CD4-positive, alpha-beta T cell treated with Interleukin-15 for 4 hours (primary cell): ENCODE measurements at places on chromosomes 12 and 14.
A peak's percentile ranks its signal among the peaks of the same experiment; 100 is the strongest.

DNA sequence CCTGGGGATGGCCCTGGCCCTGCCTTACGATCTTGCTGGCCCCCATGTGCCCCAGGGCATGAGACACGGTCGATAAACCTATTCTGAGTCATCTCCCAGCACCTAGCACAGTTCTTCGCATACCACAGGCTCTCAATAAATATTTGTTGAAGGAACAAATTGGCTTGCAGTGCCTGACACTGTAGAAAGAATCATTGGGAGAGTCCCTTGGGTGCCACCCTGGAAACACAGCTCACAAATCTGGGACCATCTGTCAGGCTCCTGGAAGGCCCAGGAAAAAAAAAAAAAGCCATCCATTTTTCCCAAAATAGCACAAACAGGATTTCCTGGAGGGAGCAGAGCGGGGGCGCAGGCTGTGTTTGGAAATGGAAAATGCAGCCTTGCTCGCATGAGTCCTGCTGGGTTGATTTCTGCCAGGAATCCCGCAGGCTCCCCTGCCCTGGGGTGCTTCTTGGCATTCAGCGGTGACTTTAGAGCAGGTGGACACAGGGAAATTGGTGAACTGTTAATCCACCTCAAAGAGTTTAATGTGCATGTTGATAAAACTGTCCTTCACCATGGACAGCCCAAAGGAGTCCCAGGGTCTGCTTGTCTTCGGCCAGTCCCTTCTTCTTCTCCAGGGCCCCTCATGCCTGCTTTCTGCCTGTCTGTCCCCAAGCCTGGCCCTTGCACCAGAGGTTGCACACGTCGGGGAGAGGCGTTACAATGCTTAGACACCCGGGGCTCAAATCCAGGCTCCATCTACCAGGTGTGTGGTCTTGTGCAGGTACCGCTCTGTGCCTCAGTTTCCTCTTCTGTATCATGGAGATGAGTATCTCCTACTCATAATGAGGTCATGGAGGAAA lies 106.1 kb upstream of the RFLNA start:
- DNase-seq = no peak

- DNase-seq = no peak
These were observed 287.5 kb downstream of the NELL2 start for GRCh38 chr12:44588651-44589050.

DNA sequence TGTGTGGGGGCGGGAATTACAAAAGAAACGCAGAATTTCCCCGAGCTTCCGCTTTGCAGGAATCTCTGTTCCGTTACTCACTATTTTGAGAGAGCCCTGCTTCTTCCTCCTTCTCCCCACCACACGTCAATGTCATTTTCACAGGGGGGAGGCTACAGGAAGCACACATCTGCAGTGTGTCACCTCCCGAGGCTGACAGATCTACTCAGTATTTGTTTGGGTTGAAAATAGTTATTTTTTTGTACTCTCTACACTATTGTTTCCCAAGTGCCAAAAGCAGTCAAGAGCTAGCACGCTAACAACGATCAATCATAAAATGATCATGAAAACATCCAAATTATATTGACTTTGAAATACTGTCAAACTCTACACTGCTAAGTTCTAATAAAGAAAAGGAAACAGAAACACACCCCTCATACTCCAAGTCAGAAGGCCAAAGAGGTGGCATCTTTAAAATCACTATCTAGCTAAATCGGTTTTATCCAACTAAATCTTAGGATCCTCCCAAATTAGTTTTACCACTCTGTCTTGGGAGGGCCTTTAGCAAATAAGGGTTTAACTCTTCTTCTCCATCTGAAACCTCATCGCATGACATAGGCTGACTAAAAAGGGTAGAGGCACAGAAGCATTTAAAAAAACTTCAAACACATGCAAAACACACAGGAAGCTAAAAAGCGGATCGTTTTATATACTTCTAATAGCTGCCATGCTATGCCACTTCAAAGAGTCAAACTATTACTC lies 51.8 kb downstream of the FOXN3 start:
- peak; percentile 67 for DNase-seq

DNA sequence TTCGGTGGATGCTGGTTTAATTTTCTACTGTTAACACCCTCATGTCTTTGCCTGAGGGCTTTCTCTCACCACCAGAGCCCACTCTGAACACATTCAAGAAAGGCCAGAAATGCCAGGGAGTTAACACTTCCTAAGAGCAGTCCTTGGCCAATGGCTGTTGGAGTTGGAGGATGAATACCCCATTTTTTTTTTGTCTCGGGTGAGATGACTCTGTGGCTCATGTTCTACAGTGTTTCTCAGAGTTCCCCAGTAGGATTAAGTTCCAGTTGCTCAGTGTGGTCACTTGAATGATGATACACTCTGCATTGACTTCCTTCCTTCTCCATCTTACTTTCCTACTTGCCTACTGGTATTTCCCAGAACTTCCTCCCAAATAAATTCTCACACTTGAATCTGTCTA lies 65.8 kb downstream of the FOS start:
- DNase-seq = no peak

GRCh38 chr12:130026608-130027176 lies 122.9 kb upstream of the TMEM132D start:
- DNase-seq = peak; percentile 6

GRCh38 chr14:104221071-104221625 lies 82.8 kb downstream of the KIF26A start:
- no peak for DNase-seq

- no peak for DNase-seq
These were observed 35.9 kb downstream of the DAAM1 start for GRCh38 chr14:59224341-59224740.

GRCh38 chr12:131093604-131093955 lies 139.9 kb downstream of the ADGRD1 start:
- no peak for DNase-seq

DNA sequence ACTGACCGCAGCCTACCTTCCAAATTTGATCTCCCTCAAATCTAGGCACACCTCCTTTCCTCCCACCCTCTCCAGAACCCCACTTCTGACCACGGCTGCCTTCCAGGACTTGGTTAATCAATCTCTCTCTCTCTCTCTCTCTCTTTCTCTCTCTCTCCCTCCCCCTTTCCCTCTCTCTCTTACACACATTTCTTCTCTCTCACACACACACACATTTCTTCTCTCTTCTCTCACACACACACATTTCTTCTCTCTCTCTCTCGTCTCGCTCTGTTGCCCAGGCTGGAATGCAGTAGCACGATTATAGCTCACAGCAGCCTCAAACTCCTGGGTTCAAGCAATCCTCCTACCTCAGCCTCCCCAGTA lies 521 bp upstream of the GMFB start:
- DNase-seq = no peak

GRCh38 chr14:50757702-50758101 lies 73.3 kb downstream of the NIN start:
- no peak for DNase-seq

- DNase-seq = no peak
These were observed 150.9 kb upstream of the WSCD2 start for GRCh38 chr12:107978201-107978600.

GRCh38 chr14:104113631-104114420 lies 24.6 kb upstream of the KIF26A start:
- no peak for DNase-seq

GRCh38 chr12:74381958-74382357 lies 155.7 kb upstream of the ATXN7L3B start:
- DNase-seq = no peak

- no peak for DNase-seq
These were observed 31.9 kb downstream of the RDH12 start for GRCh38 chr14:67733616-67734015.

DNA sequence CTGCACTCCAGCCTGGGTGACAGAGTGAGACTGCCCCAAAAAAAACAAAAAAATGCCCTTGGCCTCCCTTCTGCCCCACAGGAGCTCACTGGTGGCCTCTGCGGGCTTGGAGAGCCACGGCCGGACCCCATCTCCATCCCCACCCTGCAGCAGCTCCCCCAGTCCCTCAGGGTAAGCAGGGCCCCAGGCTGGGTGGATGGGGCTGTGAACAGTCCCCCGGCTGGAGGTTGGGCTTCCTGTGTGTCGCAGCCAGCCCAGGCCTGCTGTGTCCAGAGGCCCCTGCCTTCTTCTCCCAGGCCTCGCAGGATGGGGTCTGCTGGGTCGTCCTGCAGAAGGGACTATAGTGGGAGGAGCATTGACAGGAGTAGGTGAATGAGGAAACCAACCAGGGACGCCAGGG lies 15.4 kb upstream of the PUS1 start:
- DNase-seq = no peak

GRCh38 chr12:94095618-94096017 lies 52.8 kb upstream of the PLXNC1 start:
- DNase-seq = no peak

DNA sequence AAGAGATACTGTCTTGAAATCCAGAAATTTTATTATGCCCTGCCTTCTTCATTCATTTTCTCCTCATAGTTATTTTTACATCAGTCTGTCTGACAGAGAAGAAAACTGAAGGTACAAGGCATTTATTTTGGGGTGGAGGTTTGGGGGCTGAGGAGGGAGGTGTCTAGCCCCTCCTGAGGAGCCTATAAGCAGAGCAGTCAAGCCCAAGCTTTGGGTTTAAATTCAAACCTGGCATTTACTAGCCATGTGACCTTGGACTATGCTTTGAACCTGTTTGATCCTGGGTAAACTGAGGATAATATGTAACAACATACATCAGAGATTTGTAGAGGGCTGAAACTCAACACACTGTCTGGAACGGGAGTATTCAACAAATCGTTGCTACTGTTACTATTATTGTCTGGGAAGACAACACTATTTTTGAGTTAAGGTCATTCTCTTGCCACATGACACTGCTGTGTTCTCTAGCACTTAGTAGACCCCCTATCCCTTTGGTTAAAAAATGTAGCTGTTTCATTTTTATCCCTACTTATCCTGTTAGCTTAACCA lies 66.1 kb upstream of the STRN3 start:
- no peak for DNase-seq

DNA sequence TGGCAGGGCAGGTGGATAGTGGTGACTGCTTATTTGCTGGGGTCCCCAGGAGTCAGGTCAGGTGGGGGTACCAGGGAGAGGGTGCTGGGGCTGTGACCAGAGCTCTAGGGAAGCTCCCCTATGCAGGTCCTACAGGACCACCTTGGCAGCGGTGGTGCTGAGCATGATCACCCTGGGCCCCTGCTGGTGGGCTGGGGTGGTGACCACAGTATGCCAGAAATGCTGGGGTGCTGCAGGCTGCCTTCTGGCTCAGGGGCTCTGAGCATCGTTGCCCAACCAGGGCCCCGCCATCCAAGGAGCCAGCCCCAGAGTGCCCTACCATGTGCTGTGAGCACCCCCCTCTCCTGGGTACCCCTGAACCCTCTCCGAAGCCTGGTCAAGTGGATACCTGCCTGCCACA lies 17.5 kb upstream of the NUDT14 start:
- no peak for DNase-seq

GRCh38 chr12:86647800-86648199 lies 391.6 kb upstream of the MGAT4C start:
- no peak for DNase-seq

DNA sequence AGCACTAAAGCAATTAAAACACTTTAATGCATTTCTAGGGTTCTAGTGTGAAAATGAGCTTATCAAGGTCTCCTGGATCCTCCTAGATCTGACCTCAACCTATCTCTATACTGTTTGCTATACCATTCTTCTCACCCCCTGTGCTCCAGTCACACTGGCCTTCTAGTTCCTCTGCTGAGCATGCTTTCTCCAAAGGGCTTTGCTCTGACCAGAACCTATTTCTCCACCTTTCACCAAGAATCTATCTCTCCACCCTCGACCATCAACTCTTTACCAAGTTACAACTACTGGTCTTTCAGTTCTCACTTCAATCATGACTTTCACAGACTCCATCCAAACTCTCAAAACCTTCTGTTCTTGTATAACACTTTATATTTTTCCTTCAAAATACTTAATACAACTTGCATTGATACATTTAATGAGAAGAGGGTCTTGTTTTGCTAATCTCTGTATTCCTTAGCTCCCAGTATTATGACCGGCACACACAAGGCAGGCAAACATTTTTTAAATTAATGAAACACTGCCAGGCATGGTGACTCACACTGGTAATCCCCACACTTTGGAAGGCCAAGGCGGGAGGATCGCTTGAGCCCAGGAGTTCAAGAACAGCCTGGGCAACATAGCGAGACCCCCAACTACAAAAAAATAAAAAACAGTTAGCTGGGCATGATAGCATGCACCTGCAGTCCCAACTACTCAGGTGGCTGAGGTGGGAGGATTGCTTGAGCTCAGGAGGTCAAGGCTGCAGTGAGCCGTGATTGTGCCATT lies 22.8 kb downstream of the PPP1R12A start:
- DNase-seq = no peak

DNA sequence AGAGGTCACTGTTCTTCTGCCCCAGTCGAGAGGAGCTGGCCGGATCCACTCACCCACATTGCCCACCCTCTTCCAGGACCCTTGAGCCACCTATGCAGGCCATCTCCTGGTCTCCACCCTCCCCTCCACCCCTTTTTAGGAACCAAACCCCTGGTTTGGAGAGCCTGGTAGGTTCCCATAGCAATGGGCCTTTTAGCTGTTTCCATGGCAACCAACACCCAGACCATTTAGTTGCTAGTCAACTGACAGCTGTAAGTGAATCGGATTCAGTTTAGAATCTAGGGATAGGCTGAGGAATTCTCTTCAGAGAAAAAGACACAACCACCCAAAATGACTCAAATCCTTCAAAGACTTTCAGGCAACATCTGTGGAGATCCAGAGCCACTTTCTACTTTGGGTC lies 16.5 kb downstream of the NPC2 start:
- DNase-seq = no peak

- peak; percentile 48 for DNase-seq
These were observed 56.1 kb upstream of the DYRK2 start for GRCh38 chr12:67592228-67593011.

- peak; percentile 66 for DNase-seq
These were observed 99.6 kb downstream of the RIN3 start for GRCh38 chr14:92613008-92613658.

GRCh38 chr12:19971361-19972280 lies 396.7 kb upstream of the PDE3A start:
- DNase-seq = no peak

GRCh38 chr12:130456375-130457199 lies 118.9 kb downstream of the PIWIL1 start:
- no peak for DNase-seq

DNA sequence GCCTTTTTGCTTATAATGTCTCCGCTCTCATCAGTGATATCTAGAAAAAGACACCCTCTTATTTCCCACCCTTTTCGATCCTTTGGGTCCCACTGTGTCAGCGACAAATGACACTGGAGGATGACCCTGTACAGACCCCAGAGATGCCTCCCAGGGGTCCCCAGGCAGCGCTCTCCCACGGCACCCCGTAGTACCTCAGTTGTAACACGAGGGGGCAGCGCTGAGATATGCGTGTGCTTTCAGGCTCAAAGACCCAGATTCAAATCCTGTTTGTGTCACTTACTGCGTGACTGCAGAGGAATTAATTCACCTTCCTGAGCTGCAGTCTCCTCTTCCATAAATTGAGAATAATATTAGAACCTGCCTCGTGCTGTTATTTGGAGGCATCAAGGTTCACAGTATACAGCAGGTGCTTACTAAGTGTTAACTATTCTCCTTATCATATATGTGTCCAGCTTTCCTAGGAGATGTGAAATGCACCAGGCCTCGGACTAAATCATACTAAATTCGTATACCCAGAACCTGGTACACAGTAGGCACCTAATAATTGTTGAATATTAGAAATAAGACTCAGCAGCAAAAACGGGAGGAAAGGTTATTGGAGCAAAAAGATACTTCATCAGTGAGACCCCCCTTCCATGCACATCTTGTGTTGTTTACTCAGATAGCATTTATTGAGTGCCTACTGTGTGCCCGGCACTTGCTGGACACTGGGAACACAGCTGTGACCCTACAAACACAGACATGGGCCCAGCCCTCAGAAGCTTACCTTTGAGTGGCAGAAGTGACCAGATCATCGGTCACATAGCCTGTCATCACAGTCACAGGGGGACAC lies 99.9 kb downstream of the PHETA1 start:
- no peak for DNase-seq

GRCh38 chr14:68285421-68286179 lies 466.0 kb downstream of the RAD51B start:
- DNase-seq = peak; percentile 78
